ENCODE measurements at places on chromosomes 11 and 22.

DNA sequence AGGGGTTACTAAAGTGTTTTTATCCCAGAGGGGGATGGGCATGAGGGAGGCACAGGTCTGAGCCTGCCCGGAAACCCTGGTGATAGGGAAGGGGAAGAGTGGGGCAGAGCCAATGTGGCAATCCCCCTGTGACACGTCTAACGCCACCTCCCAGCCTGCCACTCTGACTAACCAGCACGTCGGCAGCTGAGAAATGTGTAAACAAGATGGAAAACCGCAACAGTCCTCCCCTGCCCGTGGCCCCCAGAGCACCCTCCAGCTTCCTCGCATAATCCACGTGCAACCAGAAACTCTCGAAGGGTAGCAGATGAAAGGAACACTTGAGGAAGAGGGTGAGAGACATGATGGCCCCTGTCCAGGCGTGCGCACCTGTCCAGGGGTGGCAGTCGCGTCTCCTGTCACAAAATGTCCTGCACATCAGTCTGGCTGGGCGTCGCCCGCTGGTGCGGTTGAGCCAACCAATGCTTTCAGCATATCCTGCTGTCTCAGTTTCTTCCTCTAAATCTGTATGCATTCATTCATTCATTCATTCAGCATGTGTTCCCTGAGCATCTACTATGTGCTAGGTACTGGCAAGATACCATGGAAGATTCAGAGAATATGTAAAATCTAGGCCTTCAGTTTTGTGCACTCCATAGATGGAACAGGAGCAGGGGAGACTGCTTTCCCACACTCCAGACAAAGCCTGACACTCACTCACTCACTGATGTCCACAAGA, 4.5 kb downstream of the TMPRSS4 start:
- no peaks in the 10 kb centered on the region for H3K36me3 ChIP-seq
- DNase-seq, result no peak
- H3K4me1 ChIP-seq, result no peaks in the 10 kb centered on the region
- no peak overlapping the region for H3K27ac ChIP-seq
- H3K4me3 ChIP-seq, result no peak overlapping the region

GRCh38 chr22:36671404-36671803, 32.1 kb downstream of the CACNG2 start:
- no peak overlapping the region for H3K27ac ChIP-seq
- no peak for DNase-seq

GRCh38 chr11:57359896-57360690, 20.9 kb downstream of the PRG3 start:
- peaks cover 3% of the 10 kb centered on the region for H3K27me3 ChIP-seq
- H3K27ac ChIP-seq, result no peak overlapping the region
- no peaks in the 10 kb centered on the region for H3K36me3 ChIP-seq
- no peaks in the 10 kb centered on the region for H3K4me1 ChIP-seq

DNA sequence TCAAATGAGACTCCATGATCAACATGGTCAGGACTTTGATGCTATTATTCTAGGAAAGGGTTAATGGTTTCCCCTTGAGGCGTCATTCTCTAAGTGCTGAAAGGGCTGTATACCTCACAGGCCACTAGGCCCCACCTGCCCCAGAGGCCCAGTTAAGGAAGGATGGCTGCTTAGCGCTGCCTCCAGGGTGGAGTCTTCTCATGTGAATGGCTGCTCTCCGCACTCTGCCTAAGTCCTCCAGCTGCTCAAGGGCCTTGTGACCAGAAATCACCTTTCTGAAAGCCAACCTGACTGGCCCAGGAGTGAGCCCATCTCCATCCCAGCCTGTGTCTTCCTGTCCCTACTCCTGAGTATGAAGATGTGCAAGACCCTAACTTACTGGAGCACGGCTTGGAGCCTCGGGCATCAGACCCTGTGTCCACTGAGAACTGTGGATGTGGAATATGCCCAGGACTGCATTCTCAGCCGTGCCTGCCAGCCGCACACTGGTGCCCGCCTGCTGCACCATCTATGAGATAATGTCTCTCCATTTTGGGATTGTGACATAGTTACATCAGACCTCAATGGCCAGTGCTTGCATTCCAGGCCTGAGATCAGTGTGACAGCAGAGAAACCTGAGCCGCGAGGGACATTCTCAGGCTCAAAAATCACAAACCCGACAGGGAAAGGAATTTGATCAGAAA, 51.0 kb downstream of the SNX19 start:
- no peaks in the 10 kb centered on the region for H3K27me3 ChIP-seq
- H3K4me3 ChIP-seq, result no peak overlapping the region
- H3K27ac ChIP-seq, result no peak overlapping the region
- H3K36me3 ChIP-seq, result no peaks in the 10 kb centered on the region
- DNase-seq, result no peak

DNA sequence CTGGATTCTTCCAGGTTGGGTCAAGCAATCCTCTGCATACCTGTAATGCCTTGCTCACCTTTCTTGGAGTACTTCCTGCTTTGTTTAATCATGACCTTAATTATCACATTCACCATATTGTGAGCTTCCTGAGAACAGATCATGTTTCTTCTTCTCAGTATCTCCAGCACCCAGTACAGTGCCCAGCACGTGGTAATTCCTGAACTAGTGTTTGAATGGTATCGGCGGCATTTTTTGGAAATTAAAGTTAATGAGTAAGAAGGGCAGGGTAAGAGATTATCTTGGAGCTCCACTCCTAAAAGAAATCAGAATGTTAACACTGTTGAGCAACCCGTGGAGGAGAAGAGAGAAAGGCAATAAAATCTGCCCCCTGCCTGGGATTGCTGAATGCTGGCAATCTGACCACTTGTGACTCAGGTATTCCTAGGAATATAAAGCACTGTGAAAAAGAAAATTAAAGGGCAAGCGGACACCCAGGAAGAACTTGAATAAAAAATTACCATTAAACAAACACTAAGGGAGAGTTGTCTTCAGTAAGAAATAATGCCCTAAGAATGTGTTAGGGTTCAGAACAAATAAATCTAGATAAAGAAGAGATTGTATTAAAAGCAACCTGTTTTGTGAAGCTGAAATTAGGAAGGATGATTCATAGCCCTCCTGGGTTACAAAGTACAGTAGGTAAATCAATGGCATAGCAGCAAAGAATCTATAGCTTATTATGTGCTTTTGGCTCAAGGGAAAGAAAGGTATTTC, 92.9 kb downstream of the PDHX start:
- no peak overlapping the region for H3K27ac ChIP-seq
- H3K27me3 ChIP-seq, result no peaks in the 10 kb centered on the region
- peaks cover 35% of the 10 kb centered on the region for H3K4me1 ChIP-seq
- H3K36me3 ChIP-seq, result no peaks in the 10 kb centered on the region
- no peak for DNase-seq
- H3K4me3 ChIP-seq, result no peak overlapping the region

Data from B cell (primary cell).